ENCODE measurements at places on chromosomes 4 and X.

DNA sequence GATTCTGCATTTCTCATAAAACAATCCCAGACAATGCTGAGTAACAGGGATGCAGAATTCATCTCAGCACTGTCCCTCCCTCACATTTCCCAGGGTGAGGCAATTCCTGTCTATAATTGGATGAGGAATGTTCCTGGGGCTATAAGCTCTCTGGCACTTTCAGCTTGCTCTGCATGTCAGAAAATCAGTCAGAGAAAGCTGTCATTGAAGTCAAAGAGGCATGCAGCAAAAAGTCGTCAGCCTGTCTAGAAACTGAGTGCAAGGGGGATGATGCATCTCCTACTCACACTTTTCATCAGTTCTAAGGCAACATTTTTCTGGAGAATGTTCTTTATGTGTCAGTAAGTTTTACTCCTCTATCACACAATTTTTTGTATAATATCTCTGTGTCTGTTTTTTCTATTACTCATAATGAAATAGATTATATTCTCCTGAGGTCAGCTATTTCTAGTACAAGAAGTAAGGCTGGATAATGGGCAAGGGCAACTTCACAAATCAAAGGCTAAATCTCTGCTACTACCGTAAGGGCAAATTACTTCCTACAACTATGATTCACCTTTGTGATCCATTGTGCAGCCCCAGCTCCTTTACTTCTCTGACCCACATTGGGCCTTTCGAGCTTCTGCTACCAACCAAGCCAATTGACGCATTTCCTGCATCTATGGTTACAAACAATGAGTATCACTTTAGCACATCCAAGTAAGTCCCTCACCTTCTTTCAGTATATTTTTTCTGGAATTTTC lies 56.0 kb downstream of the TASL start:
- no peak for DNase-seq

- DNase-seq, result no peak
Measured at GRCh38 chr4:56681158-56681852, at the start of gene HOPX. HOPX (minus strand) TSS chr4:56681296; CDS start chr4:56657816, 23,480 bp downstream.

- DNase-seq, result no peak
Measured at GRCh38 chr4:9904976-9905587, 116.2 kb downstream of the SLC2A9 start.

GRCh38 chrX:42269186-42269585 lies 345.8 kb upstream of the CASK start:
- no peak for DNase-seq

DNA sequence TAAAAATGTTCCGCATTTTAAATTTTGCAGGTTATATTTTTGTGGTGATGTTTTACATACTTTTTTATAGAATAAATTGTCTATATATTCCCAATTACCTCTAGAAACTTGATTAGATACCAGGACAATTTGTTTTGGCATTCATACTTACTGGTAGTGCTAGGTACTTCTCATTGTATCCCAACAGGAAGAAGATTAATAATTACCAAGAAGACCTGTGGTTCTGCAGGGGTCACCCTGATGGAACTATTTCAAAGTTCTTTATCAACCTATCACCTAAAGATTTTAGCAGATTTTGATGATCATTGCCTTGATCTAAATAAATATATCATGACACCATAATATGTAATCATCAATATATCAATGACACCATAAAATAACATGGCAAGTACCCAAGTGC lies 22.5 kb upstream of the FAM9A start:
- DNase-seq, result no peak

- DNase-seq, result no peak
Measured at GRCh38 chrX:110734271-110734670, 61.3 kb downstream of the CHRDL1 start.

DNA sequence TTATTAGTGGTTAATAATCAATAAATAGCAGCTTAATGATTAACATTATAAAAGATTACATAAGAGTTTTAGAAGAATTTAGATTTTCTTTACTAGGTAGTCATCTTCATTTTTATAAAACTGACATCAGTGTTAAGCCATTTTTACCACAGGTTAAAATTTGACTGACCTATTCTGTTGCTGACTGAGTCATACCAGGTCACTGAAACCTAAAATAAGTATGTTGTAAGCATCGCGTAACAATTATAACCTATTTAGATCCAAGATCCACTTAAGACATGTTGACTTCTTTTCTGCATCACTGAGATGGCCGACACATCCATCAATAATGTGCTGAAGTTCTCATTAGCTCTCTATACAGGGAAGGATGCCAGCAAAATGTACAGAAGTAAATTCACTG lies 36.7 kb downstream of the ARX start:
- DNase-seq, result no peak

- no peak for DNase-seq
Measured at GRCh38 chrX:135518161-135518560, 2.3 kb upstream of the INTS6L start.

- DNase-seq, result no peak
Measured at GRCh38 chrX:110132450-110133114, 129.7 kb downstream of the TMEM164 start.

DNA sequence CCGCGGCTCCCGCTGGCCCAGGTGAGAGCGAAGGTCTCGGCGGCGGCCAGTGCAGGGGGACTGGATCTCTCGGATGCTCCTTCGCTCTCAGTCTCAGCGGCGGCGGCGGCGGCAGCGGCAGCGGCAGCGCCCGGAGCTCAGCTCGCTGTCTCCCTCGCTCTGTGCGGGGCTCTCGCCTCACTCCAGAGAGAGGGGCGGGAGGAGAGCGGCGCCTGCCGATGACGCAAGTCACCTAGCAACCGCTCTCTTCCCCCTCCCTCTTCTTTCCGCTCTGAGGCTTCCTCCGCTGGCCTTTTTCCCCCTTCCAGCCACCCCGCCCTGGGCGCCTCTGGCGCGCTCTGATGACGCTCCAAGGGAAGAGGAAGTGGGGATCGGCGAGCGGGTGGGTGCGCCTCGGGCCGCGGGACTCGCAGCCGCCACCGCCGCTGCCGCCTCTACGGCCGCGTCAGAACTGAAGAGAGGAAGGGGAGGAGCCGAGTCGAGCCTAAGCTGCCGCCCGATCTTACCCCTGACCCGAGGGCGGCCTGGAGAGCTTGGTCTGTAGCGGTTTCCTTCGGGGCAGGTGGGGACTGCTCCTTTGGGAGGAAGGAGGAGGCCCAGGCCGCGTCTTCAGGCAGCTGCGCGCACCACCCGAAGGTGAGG lies at the start of gene FBXW7:
Gene FBXW7, minus strand, starts transcription at position 190 of the 642 bp plus-strand sequence. CDS start 124,289 bp downstream, outside the sequence.
- DNase-seq, result peak; percentile 99

DNA sequence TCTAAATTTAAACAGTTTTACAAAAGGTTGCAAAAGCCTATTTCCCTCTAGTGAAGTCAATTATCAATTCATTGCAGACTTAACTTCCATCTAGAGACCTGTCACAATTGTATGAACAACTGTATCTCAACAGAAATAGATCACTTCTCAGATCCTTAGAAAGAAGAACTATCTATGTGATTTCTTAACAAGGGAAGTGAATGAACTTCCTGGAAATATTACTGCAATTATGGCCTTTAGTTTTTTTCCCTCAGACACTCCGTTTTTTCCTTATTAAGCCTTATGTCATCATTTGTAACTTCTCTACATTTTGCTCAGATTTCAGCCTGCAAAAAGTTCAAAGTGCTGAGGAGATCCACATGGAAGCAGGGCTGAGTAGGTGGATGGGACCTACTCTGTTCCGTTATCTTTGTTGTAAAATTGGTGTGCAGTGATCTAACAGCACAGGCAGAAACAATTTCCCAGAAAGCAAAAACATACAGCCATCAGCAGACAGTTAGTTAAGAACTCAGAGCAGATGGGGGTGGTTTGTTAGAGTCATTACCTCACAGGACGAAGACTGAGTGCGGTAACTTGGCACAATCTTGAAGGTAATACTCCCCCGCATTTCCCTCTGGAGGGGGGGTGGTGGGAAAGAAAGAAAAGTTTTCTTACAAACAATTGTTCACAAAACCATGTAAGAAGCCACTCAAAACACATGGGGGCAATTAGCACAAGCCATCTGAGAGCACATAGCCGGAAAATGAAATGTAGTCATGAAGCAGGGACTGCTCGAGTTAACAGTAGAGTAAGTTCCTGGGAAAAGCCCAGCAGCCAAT lies 112.3 kb downstream of the NYX start:
- DNase-seq, result no peak

DNA sequence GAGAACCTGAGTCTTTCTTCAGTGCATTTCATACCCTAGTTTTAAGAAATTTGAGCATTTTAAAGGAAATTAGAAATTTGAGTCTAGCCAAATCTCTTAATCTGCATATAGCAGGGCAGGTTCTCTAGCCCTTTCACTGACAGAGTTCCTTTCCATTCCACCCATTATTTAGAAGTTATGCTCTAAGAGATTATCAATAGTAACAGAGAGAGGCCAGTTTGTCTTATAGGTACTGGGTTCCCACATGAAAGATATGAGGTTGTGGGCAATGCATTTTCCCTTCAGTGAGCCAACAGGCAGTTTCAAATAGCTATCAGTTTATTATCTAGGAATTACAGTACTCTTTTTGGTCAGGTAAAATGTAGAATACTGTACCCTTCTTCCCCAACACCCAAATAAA lies 7.3 kb upstream of the GALNT7 start:
- DNase-seq, result no peak

- no peak for DNase-seq
Measured at GRCh38 chr4:134078230-134078914, 123.2 kb downstream of the PABPC4L start.

- no peak for DNase-seq
Measured at GRCh38 chrX:2410279-2411020, 90.3 kb downstream of the DHRSX start.

DNA sequence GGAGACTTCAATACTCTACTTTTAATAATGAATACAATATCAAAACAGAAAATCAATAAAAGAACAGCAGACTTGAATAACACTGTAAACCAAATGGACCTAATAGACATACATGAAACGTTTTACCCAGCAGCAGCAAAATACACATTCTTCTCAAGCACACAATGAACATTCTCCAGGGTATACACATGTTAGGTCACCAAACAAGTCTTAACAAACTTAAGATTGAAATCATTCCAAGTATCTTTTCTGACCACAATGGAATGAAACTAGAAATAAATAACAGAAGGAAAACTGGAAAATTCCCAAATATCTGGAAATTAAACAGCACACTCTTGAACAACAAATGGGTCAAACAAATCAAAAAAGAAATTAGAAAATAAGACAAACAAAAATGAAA lies 145.0 kb upstream of the CT83 start:
- DNase-seq, result no peak
